ENCODE measurements at places on chromosomes 16 and 17.

DNA sequence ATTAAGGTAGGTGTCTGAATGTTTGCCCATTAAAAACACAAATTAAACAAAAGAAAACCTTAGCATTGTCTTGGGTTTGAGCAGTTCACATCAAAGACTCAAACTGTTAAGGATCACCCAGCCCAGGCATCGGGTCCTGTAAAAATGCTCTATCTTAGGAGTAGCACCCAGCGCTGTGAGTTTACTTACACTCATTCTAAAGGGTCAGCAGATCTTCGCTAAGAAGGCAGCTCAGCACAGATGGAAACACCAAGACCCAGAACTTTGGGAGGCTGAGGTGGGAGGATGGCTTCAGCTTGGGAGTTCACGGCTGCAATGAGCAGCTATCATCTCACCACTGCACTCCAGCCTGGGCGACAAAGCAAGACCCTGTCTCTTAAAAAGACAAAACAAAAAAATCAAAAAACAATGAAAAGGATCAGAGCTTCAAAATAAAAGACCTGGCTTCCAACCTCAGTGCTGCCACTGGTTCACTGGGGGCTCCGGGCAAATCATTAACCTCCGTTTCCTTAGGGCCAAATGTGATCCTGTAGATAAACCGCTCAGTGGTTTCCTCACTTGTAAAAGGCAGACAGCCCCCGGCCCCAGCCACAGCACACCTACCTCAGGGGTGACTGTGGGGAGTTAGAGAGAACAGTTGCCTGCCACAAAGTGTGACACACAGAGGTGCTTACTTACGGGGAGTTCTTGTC, 11.1 kb downstream of the COG1 start:
- DNase-seq = no peak

DNA sequence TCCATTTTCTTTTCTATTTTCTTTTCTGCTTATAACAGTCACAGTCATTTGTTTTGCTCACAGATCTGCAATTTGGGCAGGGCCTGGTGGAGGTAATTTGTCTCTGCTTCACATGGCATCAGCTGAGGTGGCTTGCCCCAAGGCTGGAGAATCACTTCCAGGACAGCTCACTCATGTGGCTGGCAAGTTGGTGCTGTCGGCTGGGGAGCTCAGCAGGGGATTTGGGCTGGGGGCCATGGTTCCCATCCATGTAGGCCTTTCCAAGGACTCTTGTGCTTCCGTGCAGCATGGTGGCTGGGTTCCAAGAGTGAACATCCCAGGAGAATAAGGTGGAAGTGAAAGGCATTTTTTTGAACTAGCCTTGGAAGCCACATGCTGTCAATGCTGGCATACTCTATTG, 85.7 kb downstream of the MGAT5B start:
- no peak for DNase-seq

DNA sequence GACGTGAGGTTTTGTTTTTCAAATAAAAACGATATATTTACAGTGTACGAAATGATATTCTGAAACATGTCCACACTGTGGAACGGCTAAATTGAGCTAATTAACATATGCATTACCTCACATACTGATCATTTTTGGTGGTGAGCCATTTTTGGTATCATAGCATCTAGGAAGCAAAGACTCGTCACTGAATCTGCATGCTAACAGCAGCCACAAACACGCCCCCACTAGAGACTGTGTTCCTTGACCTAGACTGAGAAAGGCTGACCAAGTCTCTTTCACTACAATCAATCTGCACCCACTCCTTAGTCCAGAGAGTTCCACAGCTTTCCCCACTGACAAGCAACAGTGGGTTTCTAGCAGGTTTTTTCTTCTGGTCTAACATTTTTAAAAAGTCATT, 29.5 kb downstream of the NPLOC4 start:
- no peak for DNase-seq

- DNase-seq = no peak
These were observed 1.0 kb upstream of the B9D1 start for GRCh38 chr17:19363460-19364035.

DNA sequence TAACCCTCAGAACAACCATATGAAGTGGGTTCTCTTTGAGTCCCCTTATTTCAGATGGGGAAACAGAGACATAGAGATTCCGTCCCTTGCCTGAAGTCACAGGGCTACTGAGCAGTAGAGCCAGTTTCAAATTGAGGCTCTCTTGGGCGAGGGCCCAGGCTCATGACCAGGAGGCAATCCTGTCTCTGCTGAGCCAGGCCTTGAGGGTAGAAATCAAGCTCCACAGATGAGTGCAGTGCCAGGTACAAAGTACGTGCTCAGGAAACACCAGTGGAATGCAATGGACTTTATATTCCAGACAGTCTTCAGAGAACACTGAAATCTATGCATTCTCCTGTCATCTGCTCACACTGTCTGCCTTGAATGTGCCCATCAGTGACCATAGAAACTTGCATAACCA, 291.7 kb upstream of the MAF start:
- DNase-seq = no peak
